ENCODE measurements at places on chromosomes 5 and 9.

DNA sequence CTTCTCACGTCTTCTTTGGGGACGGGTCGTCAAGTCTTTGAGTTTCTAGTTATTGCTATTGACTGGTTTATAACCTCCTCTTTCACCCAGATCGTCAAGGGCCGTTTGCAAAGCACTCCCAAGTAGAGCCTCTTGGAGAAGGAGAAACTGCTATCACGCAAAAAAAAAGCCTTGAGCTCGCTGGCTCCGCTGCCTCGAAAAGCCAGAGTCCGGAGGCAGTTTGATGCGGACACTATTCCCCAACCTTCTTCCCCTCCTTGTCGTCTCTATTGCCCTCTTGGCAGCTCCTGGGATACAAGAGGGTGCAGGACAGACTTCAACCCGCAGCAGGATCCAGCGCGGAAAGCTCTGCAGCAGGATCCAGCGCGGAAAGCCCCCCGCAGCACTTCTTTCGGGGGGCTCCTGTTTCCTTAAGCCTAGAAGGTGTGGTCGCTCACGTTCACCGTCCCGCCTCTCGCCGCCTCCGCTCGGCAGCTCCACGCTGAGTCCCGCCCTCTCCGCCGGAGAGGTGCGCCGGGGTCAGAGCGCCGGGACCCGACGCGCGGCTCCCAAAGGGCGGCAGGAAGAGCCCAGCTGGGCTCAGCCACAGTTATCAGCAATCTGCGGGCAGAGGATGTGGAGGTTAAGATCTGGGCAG is at the start of gene PCDHAC1:
Gene PCDHAC1 (plus strand): TSS at position 494 of the 637 bp plus-strand sequence. CDS start 594 bp downstream, outside the sequence.
- no peak for DNase-seq

- DNase-seq: no peak
Measured at GRCh38 chr5:109833946-109834345, 144.2 kb downstream of the MAN2A1 start.

DNA sequence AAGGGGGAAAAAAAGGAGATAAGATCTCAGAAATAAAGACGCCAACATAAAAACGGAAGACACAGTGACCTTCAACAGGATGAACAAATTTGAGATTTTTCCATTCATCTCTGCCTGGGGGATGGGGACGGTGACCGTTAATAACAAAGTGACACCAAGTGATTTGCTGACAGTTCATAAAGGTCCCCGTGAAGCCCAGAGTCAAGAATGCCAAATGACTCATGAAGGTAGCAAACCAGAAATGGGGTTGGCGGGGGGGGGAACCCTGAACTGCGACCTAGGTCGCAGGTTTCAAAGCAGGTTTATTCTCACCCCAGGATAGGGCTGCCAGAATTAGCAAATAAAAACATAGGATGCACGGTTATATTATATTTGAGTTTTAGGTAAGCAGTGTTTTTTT is 21.1 kb upstream of the SHB start:
- no peak for DNase-seq

DNA sequence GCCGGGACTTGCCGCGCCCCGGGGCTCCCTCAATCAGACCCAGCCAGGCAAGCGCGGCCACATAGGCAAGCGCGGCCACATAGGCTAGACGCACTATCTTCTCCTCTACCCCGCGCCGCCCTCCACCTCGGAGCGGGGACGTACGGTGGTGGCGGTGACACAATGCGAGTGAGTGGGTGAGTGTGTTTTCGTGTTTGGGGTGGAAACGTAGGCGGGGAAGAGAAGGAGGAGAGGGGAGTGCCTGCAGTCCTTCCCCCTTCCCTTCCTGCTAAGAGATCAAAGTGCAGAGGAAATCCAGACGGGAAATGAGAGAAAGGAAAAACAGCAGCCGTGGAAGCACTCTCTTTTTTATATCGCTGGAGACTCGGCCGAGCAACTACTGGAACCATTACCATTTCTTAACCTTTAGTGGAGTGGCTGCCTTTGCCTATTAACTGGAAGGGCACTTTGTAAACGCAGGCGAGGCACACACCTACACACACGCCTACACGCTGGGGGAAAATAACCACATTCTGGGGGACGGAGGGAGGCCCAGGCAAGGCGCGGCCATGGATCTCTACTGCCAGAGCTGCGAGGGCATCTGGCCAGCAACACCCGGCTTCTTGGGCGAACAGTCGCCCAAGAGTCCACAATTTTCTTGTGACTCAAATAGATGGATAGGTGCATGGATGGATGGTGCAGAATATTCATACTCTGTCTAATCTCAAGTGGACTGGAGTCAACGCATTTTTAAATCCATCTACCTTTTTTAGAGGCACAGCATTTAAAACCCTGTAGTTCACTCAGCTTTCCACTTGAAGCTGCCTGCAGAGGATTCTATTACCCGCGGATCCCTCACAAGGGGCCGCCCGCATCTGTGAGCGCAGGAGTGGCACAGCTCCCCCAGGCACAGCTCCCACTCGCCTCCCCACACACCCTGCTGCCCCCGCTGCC is 2.1 kb downstream of the EDIL3 start:
- no peak for DNase-seq

DNA sequence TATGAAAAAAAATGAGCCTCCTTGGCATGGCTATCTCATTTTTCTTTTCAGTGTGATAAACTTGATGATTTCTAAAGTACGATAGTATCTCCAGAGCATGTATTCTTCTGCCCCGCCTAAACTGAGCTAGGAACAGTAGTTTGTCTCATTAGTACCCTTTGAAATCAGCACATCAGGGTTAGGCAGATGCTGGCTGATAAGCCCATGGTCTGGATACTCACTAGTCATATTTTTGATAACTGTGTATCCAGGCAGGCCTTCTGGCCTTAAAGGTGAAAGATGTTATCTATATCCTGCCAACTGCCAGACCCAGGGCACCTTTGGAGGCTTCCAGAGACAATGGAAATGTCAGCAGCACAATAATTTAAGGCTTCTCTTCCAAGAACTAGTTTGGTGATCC is 103.8 kb downstream of the GIN1 start:
- DNase-seq: no peak

DNA sequence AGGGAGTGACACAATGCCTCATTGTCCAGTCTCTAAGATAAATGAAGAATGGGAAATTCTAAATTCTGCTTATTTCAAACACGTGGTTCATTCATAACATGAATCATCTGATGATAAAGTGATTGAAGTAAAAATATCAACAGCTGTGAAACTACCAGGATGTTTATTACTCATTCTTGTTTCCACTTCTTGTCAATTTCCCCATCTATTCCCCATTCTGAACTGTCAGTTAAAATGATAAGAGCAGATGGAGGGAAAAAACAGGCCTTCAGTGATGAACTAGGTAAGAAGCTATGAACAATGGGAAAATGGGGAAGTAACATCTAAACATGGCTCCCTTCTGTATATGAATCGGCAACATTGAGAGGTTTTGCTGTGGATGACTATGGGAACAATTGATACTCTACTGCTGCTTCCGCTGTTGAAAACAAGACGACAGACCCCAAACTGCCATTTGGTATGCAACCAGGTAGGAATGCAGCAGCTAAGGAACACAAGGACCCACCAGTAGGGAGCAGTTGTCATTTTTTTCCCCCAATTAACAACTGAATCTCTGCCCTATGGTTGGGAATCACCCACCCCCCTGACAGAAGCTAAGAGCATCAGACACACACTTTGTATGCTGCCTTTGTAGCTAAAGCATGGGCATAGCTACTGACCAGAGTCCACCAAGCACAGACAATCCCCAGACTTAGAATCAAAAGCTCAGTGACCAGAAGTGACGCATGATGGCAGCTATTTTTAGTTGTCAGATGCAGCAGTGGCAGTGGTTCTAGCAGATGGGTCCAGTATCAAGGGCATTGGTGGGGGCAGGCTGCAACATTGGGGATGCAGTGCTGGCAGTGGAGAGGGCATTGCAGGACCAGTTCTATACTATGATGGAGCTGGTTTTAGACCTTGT is 52.9 kb upstream of the ZNF366 start:
- DNase-seq: no peak

GRCh38 chr9:73434826-73435225 is 283.2 kb downstream of the ANXA1 start:
- no peak for DNase-seq

DNA sequence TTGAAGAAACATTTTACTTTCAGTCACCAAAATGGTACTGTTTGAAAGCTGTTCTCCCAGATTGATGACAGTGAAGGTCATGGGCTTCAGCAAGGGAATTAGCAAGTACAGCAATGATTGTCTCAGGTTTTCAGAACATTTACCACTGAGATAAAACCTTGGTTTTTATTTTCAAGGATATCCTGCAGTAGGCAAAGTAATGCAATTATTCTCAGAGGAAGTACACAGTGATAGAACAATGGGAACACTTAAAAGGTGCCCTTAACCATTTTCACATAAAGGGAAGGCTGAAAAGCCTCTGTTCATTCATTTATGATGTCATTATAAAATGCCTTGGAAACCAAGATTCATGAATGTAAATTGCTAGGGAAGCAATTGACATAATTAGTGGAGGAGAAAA is 471.8 kb upstream of the ACO1 start:
- no peak for DNase-seq

DNA sequence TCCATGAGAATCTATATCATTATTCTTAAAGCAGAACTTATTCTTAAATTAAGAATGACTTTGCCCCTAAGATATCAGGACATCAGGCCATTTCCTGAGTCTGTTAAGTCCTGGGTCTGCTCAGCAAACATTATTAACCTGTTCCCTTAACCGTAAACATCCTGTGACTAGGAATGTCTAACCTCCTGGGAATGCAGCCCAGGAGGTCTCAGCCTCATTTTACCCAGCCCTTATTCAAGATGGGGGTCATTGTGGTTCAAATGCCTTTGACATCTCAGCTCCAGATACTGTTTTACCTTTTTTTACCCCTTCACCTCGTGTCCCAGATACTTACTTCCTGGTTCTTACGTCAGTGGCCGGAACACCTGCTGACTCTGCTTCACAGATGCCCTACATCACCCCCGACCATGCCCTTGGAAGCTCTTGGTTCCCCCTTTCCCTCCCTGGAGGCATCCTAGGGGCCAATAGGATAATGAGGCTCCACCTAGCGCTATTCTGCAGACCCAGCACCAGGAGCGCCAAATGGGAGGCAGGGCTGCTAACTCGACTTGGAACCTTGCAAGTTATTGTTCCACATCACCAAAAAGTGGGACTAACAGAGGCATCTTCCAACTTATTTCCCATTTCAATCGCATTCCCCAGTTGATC is 182.5 kb downstream of the MED10 start:
- DNase-seq: no peak

GRCh38 chr9:37407468-37407867 is 15.0 kb upstream of the GRHPR start:
- no peak for DNase-seq

- DNase-seq: no peak
Measured at GRCh38 chr5:10828241-10828640, 67.2 kb upstream of the DAP start.

DNA sequence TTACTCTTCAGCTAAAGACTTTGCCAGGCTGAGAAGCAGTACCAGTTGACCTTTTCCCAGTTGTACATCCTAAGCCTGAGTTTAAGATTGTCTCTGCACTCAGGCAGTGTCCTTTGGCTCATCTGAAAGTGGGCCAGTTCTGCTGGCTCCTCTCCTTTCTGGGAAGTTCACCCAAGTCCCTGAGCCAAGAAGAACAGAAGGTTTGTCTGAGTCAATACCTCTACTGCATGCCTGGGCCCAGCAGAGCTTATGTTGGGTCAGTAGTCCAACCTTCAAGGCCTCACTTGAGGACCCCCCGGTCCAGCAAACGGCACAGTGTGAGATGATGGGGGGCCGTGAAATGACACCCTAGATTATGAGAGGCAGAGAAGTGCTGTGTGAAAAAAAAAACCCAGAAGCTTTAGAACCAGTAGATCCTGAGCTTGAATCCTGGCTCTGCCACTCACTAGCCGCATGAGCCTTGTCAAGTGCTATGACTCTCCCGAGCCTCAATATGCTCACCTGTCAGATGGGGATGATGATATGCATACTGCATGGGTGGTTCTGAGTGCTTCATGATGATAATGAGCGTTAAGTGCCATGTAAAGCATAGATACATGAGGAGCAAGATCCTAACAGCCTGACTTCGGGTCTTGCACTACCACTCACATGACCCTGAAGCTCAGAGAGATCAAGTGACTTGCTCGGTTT is 156.0 kb downstream of the MACROH2A1 start:
- no peak for DNase-seq

DNA sequence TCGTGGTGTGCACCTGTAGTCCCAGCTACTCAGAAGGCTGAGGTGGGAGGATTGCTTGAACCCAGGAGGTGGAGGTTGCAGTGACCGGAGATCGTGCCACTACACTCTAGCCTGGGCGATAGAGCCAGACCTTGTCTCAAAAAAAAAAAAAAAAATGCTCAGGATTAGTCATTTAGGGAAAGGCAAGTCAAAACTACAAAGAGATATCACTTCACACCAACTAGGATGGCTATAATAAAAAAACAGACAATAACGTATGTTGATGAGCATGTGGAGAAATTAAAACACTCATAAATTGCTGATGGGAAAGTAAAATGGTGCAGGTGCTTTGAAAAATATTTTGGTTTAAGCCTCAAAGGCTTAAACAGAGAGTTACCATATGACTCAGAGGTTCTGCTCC is 6.3 kb upstream of the ANKRD34B start:
- no peak for DNase-seq

DNA sequence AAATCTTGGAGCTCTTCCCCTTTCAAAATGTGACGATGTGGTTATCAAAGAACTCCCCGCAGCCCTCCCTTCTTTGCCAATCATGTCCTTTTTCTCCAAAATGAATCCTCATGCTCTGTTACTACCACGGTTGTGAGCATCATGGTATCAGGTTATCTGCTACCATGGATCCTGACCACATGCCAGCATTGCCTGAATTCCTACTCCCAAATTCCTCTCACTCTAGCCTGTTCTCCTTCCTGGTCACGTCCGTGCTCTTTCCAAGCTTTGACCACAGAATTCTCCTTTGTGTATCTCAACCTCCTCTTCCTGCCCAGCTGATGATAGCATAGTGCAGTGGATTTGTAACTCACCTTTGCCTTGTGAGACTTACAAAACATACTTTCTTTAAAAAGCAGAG is 59.5 kb upstream of the FBXL7 start:
- DNase-seq: no peak

GRCh38 chr5:132837868-132838267 is 7.4 kb upstream of the SHROOM1 start:
- DNase-seq: no peak

DNA sequence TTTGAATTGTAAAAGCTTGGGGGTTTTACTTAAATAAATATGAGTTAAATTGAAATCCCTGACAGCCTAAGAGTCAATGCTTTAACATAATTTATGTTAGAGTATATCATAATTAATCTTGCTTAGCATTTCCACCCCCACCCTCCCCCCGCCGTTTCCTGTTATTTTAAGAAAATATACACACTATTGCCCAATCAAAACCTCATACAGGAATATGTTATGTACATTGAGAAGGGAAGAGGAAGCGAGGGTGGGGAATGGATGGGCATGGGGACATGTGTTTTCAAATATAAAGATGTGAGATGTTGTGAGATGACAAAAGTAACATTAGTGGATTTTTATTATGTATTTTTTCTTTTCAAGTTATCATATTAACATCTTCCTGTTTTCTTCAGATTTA is 561.1 kb upstream of the MEF2C start:
- DNase-seq: no peak
